Aorta (tissue), 5 donors: ENCODE measurements at places on chromosomes 2 and 18.

DNA sequence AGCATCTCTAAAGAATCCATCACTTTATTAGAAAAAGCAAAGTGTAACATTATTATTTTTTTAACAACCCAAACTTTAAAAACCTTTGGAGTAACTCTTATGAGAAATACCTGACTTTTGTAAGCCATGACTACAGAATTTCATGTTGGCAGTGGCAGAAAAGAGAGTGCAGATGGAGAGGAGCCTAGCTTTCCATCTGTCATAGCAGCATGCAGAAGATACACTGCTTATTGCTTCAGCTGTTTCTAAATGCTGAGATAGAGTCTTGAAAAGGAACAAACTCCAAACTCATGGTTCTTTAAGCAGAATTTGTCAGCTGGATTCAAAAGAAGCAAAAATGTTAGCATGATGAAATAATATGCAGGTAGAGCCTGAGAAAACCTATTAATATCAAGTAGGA is 1130.3 kb downstream of the DPP10 start:
- DNase-seq: no peak

GRCh38 chr2:3876685-3877084 is 173.3 kb downstream of the DCDC2C start:
- DNase-seq: no peak

GRCh38 chr2:233404222-233404621 is 49.9 kb downstream of the DGKD start:
- DNase-seq: no peak

- DNase-seq: no peak
Observed at GRCh38 chr2:9207641-9208311, 1.2 kb downstream of the ASAP2 start.

DNA sequence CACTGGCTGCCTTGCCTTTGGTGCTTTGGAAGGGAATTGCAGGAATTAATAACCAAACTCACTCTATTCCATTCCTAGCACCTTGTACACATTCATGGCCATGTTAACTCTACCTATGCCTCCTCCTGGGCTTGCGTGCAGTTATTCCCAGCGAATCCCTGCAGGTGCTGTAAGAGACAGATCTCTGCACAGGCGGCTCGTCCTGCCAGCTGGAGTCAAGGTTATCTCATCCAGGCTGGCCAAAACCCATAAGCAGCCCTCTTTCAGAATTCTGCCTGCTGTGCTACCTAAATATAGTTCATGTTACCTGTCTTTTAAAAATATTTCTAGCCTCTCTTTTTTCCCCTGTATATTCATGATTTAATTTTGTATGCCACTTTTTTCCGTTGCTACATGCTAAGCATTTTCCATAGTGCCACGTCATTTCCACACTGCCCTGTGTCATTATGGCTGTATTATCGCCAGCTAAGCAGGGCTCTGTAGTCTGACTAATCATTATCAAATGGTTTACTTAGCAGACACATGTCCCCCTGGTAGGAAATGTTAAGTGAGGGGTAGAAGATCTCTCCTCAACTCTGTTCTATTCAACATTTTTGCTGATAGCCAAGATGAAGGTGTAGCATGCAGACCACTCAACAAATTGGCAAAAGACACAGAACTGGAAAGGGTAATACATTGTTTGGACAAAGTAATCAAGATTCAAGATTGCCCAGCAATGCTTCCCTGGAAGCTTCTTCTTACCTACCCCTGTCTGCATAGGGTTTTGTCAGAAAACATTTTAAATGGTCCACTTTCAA is 79.7 kb upstream of the TAF1B start:
- no peak for DNase-seq

GRCh38 chr18:33745871-33746545 is 168.0 kb downstream of the ASXL3 start:
- no peak for DNase-seq
